ENCODE measurements at places on chromosomes 2 and 18.

- no peak for DNase-seq
Measured at GRCh38 chr2:171208657-171209056, 48.0 kb upstream of the TLK1 start.

DNA sequence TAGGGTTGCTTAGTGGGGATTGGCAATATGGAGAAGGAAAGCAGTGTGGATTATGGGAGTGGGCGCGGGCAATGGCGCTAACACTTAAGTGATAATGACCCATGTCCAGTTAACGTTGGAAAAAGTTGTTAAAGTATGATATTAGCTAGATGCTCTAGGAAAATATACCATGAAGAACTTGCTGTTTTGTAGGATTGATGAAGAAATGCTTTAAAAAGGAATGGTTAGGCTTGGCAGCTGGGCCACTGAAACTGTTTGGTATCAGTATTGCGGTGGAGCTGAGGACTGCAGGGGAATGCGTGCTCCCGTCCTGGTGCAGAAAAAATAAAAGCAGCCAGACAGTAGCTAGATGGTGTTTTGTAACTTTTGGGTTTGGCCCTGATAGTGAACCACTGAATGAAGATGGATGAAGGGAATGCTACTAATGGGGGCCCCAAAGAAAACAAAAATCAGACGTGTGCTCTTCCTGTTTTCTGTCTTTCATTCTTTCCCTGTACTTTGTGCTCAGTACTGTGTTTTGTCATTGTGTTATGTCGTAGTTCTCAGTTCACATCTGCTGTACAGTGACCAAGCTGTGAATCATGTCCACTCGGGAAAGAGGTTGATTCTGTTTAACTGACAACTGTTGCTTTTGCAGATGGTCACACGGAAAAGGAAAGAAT lies 999 bp downstream of the INSIG2 start:
- DNase-seq = no peak

GRCh38 chr18:7438646-7439045 lies 128.5 kb upstream of the PTPRM start:
- DNase-seq = no peak

DNA sequence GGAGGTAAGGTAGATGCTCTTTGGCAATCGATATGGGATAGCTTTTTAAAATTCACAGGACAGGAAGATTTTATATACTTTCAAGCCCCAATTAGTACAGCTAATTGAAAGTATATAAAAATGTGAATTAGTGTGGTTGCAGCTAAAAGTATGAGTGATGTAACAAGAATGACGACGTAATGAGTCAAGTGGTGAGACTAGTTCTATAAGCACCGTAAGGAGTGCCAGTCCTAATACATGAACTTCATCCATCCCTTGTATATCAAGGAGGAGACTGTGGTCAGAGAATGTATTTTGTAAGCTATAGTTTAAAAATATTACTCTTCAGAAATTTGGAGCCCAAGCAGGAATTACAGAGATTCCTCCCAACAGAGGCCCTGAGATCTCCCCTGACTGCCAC lies 25.8 kb downstream of the DNAJC27 start:
- DNase-seq = no peak

DNA sequence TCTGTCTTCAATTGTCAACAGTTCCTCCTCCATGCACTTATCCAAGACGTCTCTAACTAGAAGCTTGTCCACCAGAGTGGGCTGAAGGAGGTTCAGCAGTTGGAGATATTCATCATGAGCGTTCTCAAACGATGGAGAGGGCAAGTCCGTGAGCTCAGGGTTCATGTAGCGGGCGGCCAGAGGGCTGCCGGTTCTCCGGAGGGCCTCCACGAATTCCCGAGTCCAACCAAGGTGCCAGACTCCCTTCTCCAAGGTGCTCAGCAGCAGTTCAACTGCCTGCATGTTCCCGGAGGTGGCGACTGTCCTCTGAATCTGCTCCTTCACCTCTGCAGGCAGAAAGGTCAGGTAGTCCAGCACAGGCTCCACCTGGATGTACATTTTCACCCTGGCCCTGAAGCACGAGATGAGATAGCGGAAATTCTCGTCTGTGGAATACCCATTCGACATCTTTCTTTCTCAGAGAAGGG lies 590 bp downstream of the IFIH1 start:
- no peak for DNase-seq

- no peak for DNase-seq
Measured at GRCh38 chr2:45024097-45024496, 14.8 kb upstream of the SIX2 start.

DNA sequence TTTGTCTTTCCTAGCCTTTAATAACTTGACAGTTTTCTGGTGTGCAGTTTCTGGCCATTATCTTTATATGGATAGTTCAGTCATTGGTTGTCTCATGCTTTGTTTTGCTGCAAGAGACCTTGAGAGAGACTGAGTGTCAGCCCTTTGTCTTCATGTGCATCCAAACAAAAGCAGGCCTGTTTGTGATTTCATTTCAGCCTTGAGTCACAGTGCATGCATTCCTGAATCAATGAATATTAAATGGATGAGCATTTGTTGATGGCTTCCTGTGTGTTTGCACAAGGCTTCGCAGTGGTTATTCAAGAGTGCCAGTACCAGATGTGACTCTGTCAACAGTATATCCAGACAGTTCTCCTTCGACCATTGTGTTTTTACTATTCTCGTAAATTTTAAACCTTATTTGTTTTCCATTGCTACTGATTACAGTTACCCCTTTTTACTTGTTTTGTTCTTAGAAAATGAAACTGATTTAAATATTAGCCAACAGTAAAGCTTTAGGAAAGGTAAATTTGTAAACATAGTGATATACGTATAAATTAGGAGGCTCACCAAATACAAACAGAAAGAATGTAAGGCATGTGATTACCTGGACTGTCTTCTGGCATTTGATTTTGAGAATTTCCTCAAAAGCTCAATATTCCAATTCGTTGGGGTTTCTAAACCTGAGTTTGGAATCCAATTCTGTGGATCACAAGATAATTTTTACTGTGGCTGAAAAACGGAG lies 319.8 kb downstream of the CTNNA2 start:
- DNase-seq = no peak

DNA sequence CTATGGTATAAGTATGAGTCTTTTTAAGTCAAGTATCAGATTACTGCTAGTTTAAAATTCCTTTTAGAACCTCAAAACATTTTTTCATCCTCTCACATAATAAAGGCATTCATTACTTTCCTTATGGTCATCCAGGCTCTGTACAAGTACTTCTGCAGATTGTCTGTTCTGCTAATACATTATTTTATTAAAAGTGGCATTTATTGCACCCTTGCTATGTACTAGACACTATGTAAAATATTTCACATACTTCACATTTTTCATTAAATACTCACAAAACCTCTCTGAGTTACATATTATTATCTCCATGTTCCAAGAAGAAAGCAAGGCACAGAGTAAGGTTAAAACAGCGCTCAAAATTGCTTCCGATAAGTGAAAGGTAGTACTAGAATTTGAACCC lies 84.1 kb downstream of the RAPH1 start:
- DNase-seq = no peak

GRCh38 chr2:230669386-230669950 lies 43.2 kb upstream of the CAB39 start:
- no peak for DNase-seq

- no peak for DNase-seq
Measured at GRCh38 chr2:212173756-212174510, 364.7 kb downstream of the ERBB4 start.

GRCh38 chr2:224194161-224194560 lies 155.1 kb upstream of the SERPINE2 start:
- DNase-seq = no peak

DNA sequence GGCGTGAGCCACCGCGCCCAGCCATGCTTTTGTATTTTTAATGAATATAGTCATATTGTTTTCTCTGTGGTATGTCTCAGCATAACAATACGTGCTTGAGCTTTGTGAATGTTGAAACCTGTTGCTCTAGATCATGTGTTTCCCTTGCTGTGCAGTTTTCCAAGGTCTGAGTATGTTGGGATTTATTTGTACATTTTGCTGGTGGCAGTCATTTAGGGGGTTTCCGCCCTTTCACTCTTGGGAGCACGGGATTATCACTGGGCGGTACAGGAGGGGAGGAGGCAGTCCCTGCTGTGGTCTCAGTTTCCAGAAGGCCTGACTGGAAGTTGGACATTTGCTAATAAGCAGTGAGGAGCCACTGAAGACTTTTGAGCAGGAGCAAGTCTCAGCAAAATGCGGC lies 24.9 kb upstream of the CATIP start:
- no peak for DNase-seq
